Right cardiac atrium (tissue), 5 donors: ENCODE measurements at places on chromosomes 12 and 14.

DNA sequence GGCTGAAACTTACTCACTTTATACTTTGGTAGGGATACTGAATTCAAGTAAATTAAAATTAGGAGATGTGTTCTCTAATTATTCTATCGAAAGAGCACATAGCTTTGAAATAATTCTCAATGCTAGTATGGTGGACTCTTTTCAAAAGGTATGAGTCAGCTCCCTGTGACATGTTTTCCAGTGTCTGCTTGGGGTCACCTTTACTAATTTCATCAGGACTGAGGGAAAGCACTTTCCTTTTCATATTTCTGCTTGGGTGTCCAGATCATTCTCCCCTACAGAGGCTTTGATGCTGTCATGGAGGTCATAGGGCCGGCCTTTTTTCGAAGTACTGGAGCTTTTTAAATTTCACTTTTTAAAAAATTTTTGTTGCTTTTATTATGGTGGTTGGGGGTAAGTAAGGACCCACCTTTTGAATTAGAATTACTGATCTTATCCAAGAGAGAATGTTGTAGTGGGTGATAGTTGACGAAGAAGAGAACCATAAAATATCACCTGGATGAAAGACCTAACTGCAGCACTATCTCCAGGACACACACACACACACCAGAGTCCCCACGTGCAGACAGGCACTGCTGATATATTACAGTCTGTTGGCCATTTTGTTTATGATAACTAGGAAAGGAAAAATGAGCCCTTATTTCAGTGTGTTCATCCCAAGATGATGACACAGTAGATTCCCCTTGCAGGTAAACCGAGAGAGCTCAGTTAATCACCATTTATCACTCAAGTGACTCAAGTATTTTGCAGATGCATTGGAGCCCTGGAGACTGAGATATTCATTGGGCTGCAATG, 558.6 kb downstream of the DIO2 start:
- no peak for DNase-seq

GRCh38 chr14:99395909-99396530, 84.6 kb downstream of the SETD3 start:
- DNase-seq: no peak

DNA sequence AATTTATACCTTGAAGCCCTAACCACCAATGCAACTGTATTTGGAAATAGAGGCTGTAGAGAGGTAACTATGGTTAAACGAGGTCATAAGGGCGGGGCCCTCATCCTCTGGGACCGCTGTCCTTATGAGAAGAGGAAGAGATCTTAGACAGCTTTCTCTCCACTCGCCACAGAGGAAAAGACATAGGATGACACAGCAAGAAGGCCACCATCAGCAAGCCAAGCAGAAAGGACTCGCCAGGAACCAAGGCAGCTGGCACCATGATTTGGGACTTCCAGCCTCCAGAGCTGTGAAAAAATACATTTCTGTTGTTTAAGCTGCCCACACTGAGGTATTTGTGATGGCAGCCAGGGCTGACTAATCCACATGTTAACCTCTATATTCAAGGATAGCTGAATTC, 30.4 kb upstream of the BCAT1 start:
- DNase-seq: no peak

DNA sequence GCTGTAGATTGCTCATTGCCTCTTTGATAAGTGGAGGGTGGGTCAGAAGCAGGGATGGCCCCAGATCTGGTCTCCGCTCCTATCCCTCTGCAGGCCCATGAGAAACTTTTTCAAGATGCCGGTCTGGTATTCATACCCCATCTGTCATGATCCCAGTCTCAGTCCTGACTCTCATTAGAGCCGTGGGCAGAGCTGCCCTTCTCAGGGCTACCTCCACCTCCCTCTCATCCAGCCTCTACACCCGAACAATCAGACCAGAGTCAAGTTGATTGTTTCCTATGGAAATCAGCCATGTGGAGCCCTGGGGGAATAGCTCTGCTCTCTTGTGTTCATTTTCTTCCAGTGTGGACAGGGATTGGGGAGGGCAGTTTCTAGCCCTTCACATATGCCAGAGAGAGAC, 45.8 kb downstream of the NEUROD4 start:
- no peak for DNase-seq

DNA sequence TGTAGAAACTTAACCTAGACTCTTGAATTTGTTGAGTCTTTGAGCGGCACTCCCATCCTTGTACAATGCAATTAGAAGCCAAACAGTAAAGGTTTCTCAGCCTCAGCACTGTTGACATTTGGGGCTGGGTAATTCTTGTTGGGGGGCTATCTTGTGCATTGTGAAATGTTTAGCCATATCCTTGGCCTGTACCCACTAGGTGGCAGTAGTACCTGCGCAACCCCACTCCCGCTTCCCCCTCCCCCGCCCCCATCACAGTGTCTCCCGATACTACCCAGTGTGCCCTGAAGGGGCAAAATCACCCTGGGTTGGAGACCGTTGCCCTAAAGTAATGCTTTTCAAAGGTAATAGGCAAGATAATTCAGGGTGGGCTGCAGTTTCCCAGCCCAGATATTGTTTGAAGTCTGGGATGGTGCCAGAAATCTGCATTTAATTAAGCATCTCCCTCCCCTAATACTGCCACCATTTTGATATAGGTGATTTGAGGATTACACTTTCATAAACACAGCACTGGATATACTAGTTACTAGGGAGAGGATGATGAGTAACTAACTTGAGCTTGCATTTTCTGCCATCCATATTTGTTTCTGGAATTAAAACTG, 1.8 kb downstream of the COX6A1 start:
- no peak for DNase-seq

DNA sequence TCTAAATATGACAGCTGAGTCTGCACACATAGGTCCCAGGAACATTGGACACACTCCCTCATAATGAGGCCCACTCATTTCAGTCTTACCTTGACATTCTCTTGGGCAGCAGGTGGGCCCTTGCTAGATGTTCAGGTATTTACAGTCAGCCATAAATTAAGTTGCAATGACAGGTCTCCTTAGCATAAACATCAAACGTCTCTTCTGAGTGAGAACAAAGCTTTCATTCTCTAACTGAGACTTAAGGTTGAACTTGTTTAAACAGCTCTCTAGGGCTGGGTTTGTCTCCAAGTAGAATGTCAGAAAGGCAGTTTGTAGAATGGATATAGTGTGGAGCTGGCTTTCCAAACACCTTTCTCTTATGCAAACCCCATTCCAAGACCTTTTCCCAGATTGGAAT, 10.3 kb downstream of the ACVR1B start:
- no peak for DNase-seq

- DNase-seq: no peak
Measured at GRCh38 chr14:72443256-72443655, 450.6 kb downstream of the DPF3 start.

GRCh38 chr12:31249356-31249755, 76.6 kb downstream of the SINHCAF start:
- no peak for DNase-seq

GRCh38 chr14:61129168-61129745, 148.2 kb downstream of the SLC38A6 start:
- DNase-seq: no peak

GRCh38 chr12:43982544-43982943, 146.7 kb downstream of the TMEM117 start:
- DNase-seq: no peak

- no peak for DNase-seq
Measured at GRCh38 chr12:85004204-85004603, 31.9 kb downstream of the TSPAN19 start.

DNA sequence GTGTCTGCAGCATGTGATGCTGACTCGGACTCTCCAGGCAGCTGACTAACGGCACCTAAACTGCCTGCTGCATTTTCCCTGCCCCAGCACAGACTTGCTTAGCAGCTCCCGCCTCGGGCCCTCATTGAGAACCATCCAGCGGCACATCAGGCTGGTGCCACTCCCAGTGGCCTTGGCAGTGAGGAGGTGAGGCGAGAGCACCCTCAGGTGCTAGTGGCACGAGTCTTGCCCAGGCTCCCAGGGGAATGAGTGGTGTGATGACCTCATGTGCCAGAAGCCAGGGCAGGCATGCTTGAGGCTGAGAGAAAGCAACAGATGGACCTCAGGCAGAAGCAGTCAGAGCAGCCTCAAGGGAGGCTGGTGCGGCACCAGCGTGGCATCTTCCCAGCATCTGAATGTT, 60.2 kb downstream of the PRKCH start:
- peak; percentile 47 for DNase-seq

DNA sequence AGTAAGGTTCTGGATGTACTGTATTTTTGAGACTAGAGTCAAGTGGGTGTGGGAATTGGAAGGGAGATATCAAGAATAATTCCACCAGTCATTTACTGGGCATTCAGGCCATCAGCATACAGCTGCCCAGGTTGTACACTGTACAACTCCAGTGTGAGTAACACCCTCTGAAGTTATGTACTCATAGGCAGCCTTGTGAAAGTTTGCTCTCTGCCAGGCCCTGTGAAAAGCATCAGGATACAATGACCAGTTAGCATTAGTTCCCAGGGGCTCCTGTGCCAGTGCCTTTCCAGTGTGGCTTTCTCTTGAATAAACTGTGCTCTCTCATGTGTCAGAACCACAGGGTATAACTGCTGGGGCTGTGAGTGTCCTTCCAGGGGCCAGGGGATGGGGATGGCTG, 89.7 kb downstream of the LGMN start:
- DNase-seq: no peak

- DNase-seq: no peak
Measured at GRCh38 chr12:99767809-99768208, 120.3 kb downstream of the GARIN6 start.

- no peak for DNase-seq
Measured at GRCh38 chr12:131007740-131008117, 54.0 kb downstream of the ADGRD1 start.

GRCh38 chr12:123131879-123132402, 18.9 kb downstream of the PITPNM2 start:
- peak; percentile 50 for DNase-seq

DNA sequence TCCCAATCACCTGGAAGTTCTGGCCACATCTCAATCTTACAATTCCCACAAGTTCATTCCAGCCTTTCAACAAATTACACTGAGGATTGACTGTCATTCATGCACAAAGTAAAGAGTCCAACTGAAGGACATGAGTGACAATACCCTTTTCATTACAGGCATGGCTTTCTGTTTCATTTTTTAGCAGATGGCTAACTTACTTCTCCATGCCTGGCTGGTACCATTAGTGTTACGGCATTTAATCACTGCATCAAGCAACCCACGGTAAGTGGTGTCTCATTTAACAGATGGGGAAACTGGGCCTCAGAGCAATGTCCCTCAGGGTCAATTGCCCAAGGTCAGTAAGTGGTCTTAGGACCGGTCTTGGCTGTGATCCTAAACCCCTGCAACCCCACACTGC, 114.4 kb downstream of the PRICKLE1 start:
- no peak for DNase-seq

DNA sequence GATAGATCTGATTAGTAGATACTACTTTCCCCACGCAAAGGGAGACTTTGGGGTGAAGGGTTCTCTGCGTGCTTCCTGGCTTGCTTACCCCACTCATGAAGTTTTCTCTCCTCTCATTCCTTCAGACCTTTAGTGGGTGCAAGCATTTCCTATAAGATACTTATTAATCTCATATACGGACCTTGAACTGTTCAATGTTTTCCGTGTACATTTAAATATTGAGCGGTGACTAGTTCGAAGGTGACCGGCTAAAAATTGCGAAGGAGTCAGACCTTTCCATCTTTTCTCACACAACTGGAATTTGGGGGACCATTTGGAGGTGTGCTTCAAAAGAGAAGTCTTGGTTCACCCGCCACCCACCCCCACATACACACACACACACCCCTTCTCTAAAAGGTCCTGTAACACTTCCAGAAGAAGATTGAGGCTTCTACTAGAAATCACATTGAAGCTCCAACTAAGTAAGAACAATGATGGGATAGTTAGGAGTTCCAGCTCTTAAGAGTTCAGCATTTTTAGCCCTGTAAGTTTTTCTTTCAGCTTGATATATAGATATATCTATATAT, 6.1 kb upstream of the FOXG1 start:
- no peak for DNase-seq

DNA sequence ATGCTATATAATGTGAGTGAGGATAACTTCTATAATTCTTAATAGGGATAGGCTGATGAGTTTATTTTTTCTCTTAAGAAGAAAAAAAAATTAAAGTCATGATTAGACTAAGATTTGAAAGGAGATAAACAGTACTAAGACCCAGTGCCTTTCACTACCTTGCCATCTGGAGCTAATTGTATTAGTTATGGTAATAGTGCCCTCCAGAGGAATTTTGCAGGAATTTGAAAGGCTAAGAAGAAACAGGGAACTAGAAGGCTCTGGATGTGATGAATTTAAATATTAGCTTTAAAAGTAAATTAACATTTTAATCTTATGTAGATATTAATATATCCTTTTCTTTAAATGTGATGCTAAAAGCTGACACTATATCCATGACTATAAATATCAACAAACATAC, 36.6 kb upstream of the PIK3C2G start:
- DNase-seq: no peak

DNA sequence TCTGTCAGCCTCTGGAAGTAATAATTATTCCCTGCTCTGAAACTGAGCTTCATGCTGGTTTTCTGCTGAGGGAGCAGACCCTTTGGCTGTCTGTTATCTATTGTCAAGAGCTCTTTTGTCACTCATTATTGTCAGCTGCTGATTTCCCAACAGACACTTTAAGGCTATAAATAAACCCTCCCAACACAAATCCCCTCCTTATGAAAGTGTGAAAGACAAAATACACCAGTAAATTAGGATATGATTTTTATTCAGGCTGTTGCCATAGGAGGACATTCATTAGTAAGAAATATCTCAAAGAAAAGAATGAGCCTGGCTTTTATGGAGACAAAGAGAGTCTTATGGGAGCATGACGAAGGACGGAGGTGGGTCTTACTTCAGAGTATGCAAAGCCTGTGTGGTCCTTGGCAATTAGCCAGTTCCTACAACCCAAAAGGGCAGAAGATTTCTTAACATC, 180.8 kb downstream of the CRADD start:
- no peak for DNase-seq

- DNase-seq: no peak
Measured at GRCh38 chr12:28618772-28619171, 428.5 kb downstream of the CCDC91 start.

- no peak for DNase-seq
Measured at GRCh38 chr14:76228138-76228537, 76.4 kb downstream of the GPATCH2L start.

DNA sequence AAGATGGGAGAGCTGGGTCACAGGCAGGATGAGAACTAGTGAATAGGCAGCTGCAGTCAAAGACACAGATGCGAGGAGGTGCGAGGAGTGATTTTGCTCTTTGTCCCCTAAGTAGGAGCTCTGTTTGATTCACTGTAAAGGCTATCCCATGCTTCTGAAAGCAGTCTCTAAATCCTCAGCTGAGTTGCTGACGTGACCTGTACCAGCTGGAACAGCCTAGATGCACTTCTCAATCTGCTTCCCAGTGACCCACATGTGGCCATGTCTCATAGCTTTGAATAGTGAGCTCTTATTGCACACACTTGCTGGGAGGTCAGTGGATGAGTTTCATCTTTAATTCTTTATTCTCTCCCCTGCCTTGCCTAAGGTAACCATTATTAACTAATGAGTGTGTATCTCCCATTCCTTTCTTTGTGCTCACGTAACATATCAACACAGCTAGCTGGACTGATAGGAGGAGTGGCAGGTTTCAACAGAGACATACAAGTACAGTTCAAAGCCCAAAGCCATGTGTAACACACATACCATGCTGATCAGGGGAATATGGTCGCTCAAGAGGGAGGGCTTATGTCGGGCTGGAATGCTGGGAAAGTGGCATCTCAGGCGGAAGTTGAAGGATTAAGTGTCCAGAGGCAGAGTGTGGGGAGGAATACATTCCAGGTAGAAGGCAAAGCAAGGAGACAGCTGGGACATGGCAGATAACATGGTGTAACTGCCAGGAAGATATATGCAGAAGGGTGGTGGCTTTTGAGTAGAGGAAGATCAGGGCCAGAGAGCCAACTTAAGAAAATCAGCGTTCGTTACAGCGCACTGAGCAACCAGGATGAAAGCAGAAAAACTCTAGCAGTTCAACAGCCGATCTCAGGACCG, 15.4 kb upstream of the YY1 start:
- DNase-seq: no peak
